Activated CD8-positive, alpha-beta memory T cell treated with anti-CD3 and anti-CD28 coated beads for 1 hour (primary cell): ENCODE measurements at places on chromosomes 2 and 18.

- DNase-seq, result no peak
Measured at GRCh38 chr2:46315103-46315890, 18.1 kb downstream of the EPAS1 start.

DNA sequence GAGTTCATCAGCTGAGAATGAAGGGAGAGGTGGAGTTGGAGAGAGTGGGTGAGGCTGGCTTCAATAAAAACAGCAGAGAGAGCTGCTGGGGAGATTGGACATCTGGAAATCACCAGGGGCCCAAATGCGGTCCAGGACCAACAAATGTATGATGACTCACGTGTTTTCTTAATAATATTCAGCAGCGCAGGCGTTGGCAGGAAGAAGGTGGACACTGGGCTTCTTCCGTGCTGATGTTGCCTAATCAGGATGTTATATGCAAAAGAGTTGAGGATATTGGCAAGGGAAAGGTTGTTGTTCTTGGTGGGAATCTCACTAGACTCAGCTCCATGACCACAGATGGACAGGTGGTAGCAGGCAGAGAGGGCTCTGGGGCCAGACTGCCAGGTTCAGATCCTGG, 12.8 kb upstream of the PLA2R1 start:
- DNase-seq, result no peak

DNA sequence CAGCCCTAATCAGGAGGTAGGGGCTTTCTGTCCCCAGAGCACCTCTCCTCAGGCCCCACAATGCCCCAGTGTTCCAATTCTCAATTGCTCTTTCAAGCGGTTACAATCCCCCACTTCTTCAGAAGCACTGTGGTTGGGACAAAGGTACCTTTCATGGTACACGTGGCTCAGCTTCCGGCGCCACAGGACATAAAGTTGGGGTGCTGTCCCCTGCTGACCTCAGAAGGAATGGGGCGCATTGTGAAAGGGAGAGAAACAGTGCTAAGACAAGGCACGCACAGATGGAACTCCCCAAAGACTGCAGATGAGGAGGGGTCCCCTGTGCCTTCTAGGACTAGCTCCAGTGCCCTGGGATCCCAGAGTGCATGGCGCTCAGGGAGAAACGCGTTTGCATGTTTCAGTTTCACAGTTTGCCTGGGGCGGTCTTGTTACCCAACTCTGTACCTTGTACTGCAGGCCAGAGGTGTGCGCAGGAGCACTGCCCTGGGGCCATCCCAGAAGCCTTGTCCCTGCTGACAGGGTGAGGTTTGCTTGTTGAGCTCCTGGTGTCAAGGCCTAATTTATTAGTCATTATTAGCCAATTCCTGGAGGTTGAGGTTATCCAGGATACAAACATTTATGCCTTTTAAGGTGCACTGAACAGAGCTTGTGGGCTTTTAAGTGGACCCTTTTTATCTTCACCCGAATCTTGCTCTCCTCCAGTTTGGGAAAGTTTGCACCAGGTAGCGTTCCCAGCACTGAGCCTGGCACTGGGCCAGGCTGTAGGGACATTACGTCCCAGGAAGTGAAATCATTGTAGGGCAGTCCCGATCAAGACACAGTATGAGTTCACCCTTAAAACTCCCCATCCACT, 7.6 kb downstream of the CNDP1 start:
- DNase-seq, result no peak

DNA sequence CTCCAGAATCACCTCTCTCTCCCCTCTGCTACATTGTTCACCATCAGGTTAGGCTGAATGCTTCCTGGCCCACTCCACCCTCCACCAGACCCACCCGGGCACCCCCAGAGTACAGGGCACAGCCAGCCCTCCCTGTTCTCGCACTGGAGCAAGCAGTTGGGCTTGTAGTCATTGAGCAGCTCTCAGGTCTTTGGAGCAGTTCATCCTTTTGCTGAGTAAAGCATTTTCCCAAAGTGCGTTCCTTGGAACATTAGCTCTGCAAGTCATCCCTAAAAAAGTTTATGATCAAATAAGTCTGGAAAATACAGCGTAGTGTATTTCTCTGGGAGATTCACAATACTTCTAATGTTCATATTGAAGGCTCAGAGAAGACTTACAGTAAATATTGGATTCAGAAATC, 103.5 kb upstream of the DAPL1 start:
- no peak for DNase-seq

- DNase-seq, result no peak
Measured at GRCh38 chr2:219706823-219707281, 79.4 kb downstream of the SLC4A3 start.

DNA sequence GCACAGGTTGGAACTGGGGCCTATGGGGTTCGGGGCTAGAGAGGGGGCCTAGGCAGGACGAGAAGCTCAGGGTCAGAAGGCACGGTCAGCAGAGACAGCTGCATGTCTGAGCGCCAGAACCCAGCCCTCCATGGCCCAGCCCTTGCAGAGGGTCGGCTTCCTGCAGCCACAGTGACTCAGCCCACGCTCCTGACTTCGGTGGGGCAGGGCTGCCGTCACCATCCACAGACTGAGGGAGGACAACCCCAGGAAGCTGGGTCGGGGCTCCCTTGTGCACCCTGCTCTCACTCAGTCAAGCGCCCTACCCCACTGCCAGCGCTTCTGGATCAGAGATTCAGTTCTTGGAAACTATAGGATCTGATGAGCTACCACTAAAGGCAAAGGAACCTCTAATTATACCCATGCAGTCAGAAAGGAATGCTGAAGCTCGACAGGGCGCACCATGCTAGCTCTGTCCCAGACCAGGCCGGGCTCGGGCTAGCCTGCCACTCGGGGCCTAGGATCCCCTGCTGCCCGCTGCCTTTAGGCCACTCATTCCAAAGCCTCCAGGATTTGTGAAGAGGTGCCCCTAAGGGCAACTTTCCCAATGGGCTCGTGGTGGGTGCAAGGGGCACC, 3.0 kb downstream of the ACTR1B start:
- no peak for DNase-seq

- no peak for DNase-seq
Measured at GRCh38 chr18:55559739-55560138, 28.3 kb downstream of the TCF4 start.

GRCh38 chr2:10923008-10923375, 11.3 kb downstream of the KCNF1 start:
- DNase-seq, result no peak

DNA sequence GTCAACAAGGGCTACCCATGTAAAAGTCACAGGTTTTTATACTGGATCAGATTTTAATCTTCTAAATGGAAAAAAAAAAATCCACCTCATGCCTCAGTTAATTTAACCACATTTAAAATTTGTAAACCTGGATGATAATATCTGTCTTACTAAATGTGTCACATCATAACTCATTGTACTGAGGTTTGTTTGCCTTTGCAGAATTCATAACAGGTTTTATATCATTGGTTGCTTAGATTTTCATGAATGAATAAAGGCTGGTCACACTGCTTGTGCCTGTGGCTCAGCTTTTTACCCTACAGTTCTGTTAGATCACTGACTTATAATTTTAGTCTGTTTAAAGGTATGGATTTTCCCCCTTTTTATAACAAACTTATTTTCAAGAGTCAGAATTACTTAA, 48.9 kb downstream of the PSMD14 start:
- no peak for DNase-seq

GRCh38 chr2:180980106-180980942, at the start of gene UBE2E3:
Gene UBE2E3, plus strand, starts transcription at chr2:180980605. Its CDS starts 1,438 bp downstream, at chr2:180982043.
- peak; percentile 32 for DNase-seq

DNA sequence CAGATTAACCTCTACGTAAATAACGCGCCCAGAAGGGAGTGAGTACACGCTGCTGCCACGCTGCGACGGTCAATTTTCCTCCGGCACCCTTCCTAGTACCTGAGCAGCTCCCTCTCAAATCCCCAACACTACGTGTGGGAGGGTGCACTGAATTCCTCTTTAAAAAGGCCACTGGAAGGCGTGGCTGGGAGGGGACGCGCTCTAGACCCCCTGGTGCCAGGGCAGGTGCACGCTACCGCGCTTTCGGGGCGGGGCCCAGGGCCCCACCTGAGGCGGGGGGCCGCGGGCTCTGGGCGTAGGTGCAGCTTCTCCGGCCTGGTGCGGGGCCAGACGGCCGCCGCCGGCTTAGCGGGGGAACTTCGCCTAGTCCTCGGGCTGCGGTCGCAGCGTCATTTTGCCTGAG, 668 bp upstream of the ANKRD12 start:
- DNase-seq, result no peak
